Articular chondrocyte of knee joint (primary cell): ENCODE measurements at places on chromosomes 11 and 22. TPM values are rescaled to one million over a fixed set of nuclear protein-coding genes. Genes with fewer than 3 reads are reported as not detected.

GRK3 gene
- total RNA-seq: 1.7 and 2.2 TPM in 2 replicates

CRYBB3 gene
- not detected in 2 replicates for total RNA-seq

OR2AT4 gene
- not detected in 2 replicates for total RNA-seq

LIF gene
- total RNA-seq: 1.0 and 7.9 TPM in 2 replicates

CCDC116 gene
- total RNA-seq: 0.11 and 0.26 TPM in 2 replicates
